ENCODE measurements at places on chromosomes 5 and 9.

GRCh38 chr9:16139774-16140173 is 586.9 kb downstream of the CCDC171 start:
- DNase-seq = no peak

GRCh38 chr5:64746446-64746845 is 22.0 kb downstream of the SREK1IP1 start:
- DNase-seq = no peak

DNA sequence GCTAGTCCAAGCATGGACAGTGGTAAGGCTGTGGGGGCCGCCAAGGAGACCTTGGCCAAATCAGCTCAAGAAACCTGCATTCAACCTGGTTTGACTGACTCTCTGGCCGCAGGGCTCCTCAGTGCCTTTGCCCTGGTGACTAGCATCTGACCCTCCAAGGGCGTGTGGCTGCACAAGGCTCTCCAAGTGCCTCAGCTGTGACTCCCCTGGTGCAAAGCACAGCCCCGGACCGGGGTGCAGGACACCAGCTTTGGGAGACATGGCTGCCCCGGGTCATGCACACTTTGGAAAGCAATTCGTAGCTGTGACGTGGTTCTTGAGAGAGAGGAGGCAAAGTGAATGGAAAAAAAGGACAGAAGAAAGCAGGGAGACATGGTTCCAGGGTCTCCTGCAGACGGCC is 245.2 kb upstream of the IRX2 start:
- DNase-seq = no peak

GRCh38 chr5:159331093-159331973 is 1.0 kb upstream of the IL12B start:
- no peak for DNase-seq

Measured in iPS DF 6.9 (cell line).